Ascending aorta (tissue), 2 donors: ENCODE measurements at places on chromosomes 7 and 10. TPM values are rescaled to one million over a fixed set of nuclear protein-coding genes. Genes with fewer than 3 reads are reported as not detected.

ZNF138 gene
- total RNA-seq: 2.0 TPM

NXPH1 gene
- 0.32 TPM for total RNA-seq

CCDC3 gene
- total RNA-seq: 86.0 TPM

NAT16 gene
- not detected for total RNA-seq

OPN1SW gene
- not detected for total RNA-seq

ENKUR gene
- not detected for total RNA-seq

- H3K27ac ChIP-seq: peak overlapping the region; percentile 27
- H3K36me3 ChIP-seq: no peaks in the 10 kb centered on the region
- no peak overlapping the region for H3K4me3 ChIP-seq
- no peaks in the 10 kb centered on the region for H3K27me3 ChIP-seq
These were observed 34.5 kb upstream of the MEOX2 start for GRCh38 chr7:15720849-15721471.

- no peak overlapping the region for H3K27ac ChIP-seq
- no peaks in the 10 kb centered on the region for H3K27me3 ChIP-seq
- DNase-seq: no peak
- H3K4me1 ChIP-seq: no peaks in the 10 kb centered on the region
These were observed 196.8 kb downstream of the TAX1BP1 start for GRCh38 chr7:27936768-27937102.

DNA sequence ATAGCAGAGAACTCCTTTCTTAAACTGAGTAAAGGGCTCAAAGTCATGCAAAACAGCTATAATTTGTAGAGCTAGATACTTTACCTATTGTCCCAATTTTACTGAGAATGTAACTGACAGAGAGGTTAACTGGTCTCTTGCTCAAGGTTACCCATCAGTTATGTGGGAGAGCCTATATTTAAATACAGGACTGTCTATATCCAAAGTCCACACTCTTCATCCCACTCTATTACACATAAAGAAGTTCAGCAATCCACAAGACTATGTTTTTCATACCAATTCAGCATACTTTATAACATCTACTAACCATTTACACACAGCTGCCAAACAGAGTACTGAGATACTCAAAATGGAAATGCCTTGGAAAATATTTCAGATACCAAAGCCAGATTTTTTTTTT lies 100.2 kb downstream of the MICU1 start:
- no peak overlapping the region for H3K4me3 ChIP-seq
- no peak for DNase-seq
- no peaks in the 10 kb centered on the region for H3K4me1 ChIP-seq
- no peaks in the 10 kb centered on the region for H3K36me3 ChIP-seq

GRCh38 chr7:158419238-158419785 lies 168.3 kb downstream of the PTPRN2 start:
- H3K27ac ChIP-seq: no peak overlapping the region
- DNase-seq: no peak
- H3K36me3 ChIP-seq: no peaks in the 10 kb centered on the region
- H3K4me1 ChIP-seq: no peaks in the 10 kb centered on the region
- H3K27me3 ChIP-seq: no peaks in the 10 kb centered on the region

DNA sequence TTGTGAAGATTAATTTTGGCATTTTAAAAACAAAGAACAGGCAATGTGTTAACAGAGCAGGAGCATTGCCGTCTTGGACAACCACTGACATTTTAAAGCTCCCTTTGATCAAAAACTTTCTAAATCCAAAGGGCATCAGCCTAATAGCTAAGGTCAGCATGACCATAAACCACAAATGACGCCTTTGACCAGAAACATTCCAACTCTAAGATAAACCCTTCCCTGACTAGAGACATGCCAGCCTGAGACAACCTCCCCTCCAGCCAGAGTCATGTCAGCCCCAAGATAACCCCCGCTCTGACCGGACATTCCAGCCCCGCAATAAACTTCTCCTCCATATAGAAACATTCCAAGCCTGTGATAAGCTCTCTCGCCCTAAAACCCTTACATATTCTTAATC lies 949.4 kb upstream of the POT1 start:
- no peak overlapping the region for H3K27ac ChIP-seq
- H3K27me3 ChIP-seq: no peaks in the 10 kb centered on the region
- DNase-seq: no peak
- no peaks in the 10 kb centered on the region for H3K4me1 ChIP-seq
- H3K36me3 ChIP-seq: no peaks in the 10 kb centered on the region

GRCh38 chr7:147296986-147297385 lies 1180.4 kb downstream of the CNTNAP2 start:
- no peaks in the 10 kb centered on the region for H3K27me3 ChIP-seq
- H3K27ac ChIP-seq: no peak overlapping the region
- H3K4me1 ChIP-seq: no peaks in the 10 kb centered on the region
- no peak for DNase-seq

- H3K4me3 ChIP-seq: no peak overlapping the region
- H3K27ac ChIP-seq: no peak overlapping the region
- H3K36me3 ChIP-seq: no peaks in the 10 kb centered on the region
- no peaks in the 10 kb centered on the region for H3K27me3 ChIP-seq
- H3K4me1 ChIP-seq: no peaks in the 10 kb centered on the region
These were observed 500.5 kb downstream of the PHTF2 start for GRCh38 chr7:78299088-78299487.

DNA sequence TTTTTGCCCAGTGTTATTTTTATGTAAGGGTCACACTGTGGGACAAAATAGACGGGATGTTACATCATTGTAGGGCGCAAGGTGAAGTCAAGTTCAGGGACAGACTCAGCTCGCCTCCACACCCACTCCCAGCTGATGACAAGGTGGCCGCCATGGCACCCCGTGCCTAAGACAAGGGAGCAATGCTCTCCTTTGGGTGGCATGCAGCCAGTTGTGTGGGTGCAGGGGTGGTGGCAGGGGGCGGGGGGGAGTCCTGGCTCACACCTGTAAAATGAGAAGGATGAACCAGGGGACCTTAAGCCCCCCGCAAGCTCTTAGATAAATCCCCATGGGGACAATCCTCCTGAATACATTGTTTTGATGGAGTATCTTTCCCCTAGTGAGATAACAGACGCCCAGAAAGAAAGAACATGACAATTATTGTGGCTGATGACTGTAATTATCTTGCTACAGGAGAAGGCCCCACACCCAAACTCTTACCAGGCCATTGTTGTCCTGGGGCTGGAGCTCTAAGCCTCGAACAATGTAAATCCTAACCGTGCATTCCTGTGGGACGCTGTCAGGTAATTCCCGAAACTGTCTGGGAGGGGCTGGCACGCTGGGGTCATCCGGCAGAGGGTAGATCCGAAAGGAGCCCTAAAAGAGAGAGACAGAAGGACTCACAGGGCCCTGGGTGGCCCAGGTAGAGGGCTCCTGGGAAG lies 148.7 kb downstream of the MYOF start:
- no peaks in the 10 kb centered on the region for H3K4me1 ChIP-seq
- DNase-seq: no peak
- peaks cover 96% of the 10 kb centered on the region for H3K36me3 ChIP-seq
- no peak overlapping the region for H3K4me3 ChIP-seq

DNA sequence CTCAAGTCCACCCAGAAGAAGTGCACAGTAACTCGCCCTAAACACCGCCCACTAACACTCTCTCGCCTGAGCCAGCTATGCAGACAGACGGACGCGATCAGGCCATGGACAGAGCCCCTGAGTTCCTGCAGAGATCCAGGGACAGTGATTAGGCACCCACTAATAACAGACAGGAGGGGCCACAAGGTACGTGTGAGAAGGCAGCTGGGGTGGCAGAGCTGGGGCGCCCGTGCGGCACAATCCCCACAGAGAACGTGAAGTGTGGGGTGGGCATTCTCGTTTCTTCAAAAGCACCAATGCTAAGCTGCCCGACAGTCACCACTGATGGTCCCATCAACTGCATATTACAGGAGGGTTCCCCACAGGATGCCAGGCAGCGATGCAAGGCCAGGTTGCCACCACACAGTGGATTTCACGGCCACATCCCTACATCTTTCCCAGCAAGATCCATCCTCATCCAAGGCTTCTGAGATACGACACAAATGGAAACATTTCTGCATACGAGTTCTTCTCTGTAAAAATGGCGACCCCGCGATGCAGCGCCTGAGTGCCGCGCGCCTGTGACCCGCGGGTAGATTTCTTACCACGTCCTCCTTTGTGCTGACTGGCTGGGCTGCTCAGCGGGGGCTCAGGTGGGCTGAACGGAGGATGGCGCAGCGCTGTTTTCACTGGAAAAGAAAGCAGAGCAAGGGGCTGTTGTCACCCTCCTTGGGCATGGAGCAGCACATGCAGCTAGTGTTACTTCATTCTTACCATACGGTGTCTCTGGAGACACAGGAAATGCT lies 237.5 kb downstream of the TNS3 start:
- H3K36me3 ChIP-seq: peaks cover 30% of the 10 kb centered on the region
- H3K4me3 ChIP-seq: no peak overlapping the region
- DNase-seq: peak; percentile 55
- H3K27me3 ChIP-seq: no peaks in the 10 kb centered on the region

- no peaks in the 10 kb centered on the region for H3K27me3 ChIP-seq
- no peak overlapping the region for H3K27ac ChIP-seq
- DNase-seq: no peak
These were observed 858 bp downstream of the CCDC136 start for GRCh38 chr7:128792471-128793180.

DNA sequence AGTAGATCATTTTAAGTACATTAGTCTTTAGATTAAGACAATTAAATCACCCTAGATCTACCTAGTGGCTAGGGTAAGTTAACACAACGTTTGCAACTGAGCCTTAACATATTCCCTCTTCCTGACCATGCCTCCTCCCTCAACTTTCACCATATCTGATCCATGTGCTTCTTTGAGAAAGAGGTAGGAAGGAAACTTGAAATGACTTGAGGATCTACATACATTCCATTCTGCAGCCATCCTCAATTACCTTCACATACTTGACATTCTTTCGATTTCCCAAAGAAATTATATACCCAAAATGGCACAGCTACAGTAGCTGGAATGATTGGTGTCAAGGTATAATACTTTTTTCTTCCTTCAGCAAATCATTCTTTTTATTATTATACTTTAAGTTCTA lies 12.9 kb upstream of the SEPTIN7 start:
- H3K4me1 ChIP-seq: peaks cover 8% of the 10 kb centered on the region
- no peak overlapping the region for H3K27ac ChIP-seq
- DNase-seq: no peak
- H3K36me3 ChIP-seq: no peaks in the 10 kb centered on the region
- H3K27me3 ChIP-seq: no peaks in the 10 kb centered on the region

- no peak for DNase-seq
- H3K4me3 ChIP-seq: no peak overlapping the region
- no peaks in the 10 kb centered on the region for H3K4me1 ChIP-seq
- H3K27ac ChIP-seq: no peak overlapping the region
These were observed 20.0 kb upstream of the GPR146 start for GRCh38 chr7:1024331-1024841.
